ENCODE measurements at places on chromosomes 5 and 9.

- DNase-seq = no peak
These were observed 52.9 kb upstream of the APC start for GRCh38 chr5:112684737-112685136.

- DNase-seq = no peak
These were observed 197.7 kb downstream of the MCTP1 start for GRCh38 chr5:95086927-95087815.

DNA sequence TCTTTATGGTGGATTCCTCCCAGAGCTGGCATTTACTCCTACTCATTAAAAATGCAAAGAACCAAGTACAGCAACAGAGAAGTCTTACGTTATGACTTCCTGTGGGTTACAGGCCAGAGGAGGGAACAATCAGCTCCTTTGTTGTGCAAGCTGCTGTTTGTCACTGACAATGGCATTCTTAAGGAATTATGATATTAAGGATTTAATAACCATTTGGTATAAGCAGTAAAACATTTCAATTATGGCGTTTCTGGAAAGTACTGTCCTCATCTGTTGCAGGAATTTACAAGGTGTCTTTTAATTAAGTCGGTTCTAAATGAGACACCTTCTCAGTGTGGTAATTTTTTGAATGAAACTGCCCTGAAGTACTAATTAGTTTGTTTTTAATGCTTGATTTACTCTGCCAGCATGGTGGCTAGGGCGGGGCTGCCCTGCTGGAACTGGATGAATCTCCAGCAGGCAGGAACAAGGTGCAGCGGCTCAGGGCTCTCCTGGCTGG is 49.1 kb upstream of the VDAC1 start:
- no peak for DNase-seq

- DNase-seq = no peak
These were observed 173.4 kb downstream of the ZNF462 start for GRCh38 chr9:107036367-107036766.

DNA sequence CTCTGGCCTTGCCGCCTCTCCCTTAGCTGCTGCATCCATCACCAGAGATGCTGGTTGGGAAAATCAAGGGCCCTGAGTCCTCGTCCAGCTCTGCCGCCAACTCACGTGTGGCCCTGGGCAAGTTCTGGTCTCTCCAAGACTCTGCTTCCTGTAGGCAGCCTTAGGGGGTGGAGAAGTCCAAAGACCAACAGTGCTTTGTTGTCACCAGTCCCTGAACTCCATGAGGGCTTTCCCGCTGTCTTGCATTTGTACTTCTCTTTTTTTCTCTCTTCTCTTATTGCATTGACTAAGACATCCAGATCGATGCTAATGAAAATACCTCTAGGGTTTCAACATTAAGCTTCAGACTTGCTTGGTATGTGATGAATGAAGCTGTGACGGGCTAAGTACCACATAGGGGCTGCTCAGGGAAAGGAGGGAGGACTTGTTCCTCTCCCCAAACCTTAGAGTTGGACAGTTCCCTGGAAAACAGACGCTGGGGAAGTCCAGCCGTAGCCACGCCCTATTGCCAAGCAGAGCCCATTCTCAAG is 63.7 kb upstream of the STXBP1 start:
- no peak for DNase-seq

- no peak for DNase-seq
These were observed 109.3 kb downstream of the JAKMIP2 start for GRCh38 chr5:147673266-147673665.

GRCh38 chr5:41747708-41748107 is 122.5 kb downstream of the OXCT1 start:
- DNase-seq = no peak

- DNase-seq = peak; percentile 5
These were observed 482 bp downstream of the SLC27A6 start for GRCh38 chr5:128965638-128966302.

DNA sequence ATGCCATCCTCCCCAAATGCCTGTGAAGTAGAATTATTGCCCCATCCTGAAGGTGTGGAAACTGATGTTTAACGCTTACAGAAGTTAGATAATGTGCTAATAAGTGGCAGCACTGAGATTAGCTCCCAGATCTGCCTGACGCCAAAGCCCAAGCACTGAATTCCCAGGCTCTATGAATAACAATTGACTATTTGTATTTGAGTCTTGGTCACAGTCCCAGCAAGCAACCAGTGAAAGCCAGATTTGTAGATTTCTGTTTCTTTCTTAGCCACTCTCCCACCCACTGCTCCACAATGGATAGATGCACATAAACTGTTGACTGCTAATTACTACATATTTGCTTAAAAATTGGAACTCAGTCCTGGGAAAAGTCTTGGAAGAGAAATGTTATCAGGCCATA is 34.4 kb downstream of the FAM240B start:
- DNase-seq = no peak

DNA sequence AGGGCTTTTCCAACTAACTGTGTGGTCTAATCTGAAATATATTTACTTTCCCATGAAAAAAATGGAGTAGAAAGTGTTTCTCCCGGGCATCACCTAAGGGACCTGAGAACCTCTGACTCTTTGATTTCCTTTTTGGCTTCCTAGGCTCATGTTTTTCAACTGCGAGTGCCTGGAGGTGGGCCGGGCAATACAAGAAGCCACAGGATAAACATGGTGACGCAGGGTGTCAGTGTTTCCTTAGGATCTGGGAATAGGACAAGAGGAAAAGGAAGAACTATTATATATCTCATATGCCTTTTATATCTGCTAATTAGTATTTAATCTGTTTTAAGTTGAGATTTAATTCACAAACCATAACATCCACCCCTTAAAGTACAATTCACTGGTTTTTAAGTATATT is 11.4 kb upstream of the LECT2 start:
- DNase-seq = no peak

DNA sequence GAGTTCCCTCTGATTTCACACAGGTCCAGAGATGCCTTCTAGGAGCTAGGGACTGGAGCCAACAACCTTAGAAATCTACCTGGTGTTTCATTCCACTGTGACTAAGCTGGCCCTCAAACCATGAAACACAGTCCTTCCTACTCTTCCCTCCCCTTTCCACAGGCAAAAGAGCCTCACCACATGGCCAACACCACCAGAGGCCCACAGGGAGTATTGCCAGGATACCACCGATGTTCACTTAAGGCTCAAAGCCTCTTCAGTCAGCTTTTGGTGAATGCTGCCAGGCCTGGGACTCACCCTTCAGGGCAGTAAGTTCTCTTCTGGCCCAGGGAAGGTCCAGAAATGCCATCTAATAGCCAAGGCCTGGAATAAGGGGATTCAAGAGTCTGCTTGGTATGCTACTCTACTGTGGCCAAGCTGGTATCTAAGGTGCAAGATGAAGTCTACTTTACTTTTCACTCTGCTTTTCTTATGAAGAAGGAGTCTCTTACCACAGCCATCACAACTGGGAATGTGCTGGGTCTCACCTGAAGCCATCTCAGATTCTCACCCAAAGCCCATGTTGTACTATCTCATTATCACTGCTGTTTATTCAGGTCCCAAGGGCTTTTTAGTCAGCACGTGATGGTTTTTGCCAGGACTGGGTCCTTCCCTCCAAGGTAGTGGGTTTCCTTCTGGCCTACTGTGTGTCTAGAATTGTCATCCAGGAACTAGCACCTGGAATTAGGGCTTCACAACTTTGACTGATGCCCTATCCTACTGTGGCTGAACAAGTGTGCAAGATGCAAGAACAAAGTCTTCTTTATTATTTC is 1018.4 kb downstream of the TAF11L14 start:
- DNase-seq = no peak
